Smooth muscle cell of trachea (primary cell): ENCODE measurements at places on chromosomes 7 and 10. TPM values are rescaled to one million over a fixed set of nuclear protein-coding genes. Genes with fewer than 3 reads are reported as not detected.

GJD4 gene
- not detected in 2 replicates for total RNA-seq

SMKR1 gene
- total RNA-seq: 0.66 TPM in 1 of 2 replicates, not detected in the other

SMIM30 gene
- 50.8 and 98.2 TPM in 2 replicates for total RNA-seq

FXYD4 gene
- total RNA-seq: not detected in 2 replicates

DOCK1 gene
- 86.0 and 108 TPM in 2 replicates for total RNA-seq

NIPSNAP2 gene
- 40.0 and 57.3 TPM in 2 replicates for total RNA-seq

ENO4 gene
- 0.29 and 0.50 TPM in 2 replicates for total RNA-seq
